ENCODE measurements at places on chromosomes 6 and 20.

- no peak for DNase-seq
These were observed 61.6 kb upstream of the DSP start for GRCh38 chr6:7479801-7480266.

GRCh38 chr6:164917211-164917610 lies 392.2 kb downstream of the C6orf118 start:
- no peak for DNase-seq

- DNase-seq, result no peak
These were observed 13.1 kb downstream of the ZNF217 start for GRCh38 chr20:53580376-53581111.

DNA sequence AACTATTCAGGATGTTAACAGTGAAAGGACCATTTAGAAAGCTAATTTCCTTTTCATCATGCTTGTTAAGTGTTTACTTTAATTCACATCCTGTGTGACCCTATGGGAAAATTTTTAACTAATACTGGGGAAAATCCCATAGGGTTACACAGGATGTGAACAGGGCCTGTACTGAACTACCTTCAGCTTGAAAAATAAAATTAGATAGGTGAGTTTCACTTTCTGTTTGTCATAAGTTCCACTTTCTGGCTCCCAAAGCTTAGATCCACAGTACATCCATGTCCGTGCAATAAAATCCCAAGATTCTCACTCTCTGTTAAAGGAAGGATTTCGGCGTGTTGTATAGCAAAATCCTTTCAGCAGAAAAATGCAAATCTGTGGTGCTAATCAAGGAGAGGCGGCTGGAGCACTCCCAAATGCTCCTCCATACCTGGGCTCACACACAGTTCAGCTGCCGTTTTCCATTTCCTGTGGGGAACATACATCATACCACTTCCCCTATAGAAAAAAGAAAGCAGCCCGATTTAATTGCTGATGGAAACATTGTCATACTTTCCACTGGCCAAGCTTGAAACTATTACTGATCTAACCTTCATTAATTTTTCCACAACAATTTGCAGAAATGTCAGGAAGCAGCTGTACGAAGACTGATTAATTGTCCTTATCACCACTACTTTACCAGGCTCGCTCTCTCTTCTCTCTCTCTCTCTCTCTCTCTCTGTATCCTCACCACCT lies 125.2 kb downstream of the HIVEP2 start:
- DNase-seq, result no peak

DNA sequence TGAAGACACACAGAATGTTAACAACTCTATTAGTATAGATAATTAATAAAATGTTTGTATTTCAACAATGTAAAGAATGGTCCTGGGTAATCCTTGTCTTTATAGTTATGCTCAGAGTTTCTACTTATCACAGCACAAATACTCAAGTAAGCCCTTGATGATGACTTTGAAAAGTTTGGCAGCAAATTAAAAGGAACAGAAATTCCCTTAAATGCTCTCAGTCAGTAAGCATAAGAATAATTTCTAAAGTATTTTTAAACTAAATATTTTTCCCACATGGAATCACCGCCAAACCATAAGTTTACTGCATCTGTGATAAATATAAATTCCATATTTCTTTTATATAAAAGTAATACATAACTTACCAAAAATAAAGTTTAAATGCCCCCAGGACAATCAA lies 96.1 kb downstream of the COL12A1 start:
- DNase-seq, result no peak

- no peak for DNase-seq
These were observed 1062.0 kb downstream of the HACE1 start for GRCh38 chr6:103797738-103798137.

- no peak for DNase-seq
These were observed 86.5 kb downstream of the TRMT11 start for GRCh38 chr6:126072834-126073233.

- no peak for DNase-seq
These were observed 147.2 kb downstream of the VEGFA start for GRCh38 chr6:43916924-43917877.

- peak; percentile 53 for DNase-seq
These were observed 2.7 kb downstream of the C20orf204 start for GRCh38 chr20:64038565-64039292.

GRCh38 chr6:50030777-50031562 lies 9.2 kb upstream of the DEFB110 start:
- DNase-seq, result no peak

GRCh38 chr6:28940294-28940857 lies 16.6 kb upstream of the TRIM27 start:
- DNase-seq, result no peak

GRCh38 chr20:53077373-53078205 lies 105.4 kb downstream of the TSHZ2 start:
- DNase-seq, result no peak

DNA sequence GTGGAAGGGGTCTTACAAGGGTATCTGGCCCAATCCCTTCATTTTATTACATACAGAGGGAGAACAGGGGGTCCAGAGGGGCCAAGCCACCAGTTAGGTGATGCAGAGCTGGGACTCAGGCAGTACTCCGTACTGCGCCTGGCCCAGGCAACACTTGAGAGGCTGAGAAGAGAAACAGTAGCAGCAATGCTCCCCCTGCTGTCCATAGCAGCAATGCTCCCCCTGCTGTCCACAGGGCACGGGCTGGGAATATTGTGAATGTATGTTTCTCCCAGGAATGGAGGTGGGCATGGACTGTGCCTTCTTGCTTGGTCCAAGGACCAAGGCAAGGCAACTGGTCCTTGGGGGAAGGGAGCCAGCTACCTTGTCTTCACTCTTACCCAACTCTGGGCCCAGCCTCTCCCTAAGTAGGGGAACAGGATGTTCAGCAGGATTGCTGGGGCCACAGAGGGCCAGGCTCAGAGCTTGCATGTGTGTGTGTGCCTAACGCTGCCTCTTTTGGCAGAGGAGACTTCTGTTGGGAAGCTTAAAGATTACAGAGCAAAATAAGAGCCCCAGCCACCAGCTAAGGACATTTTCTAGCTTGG lies 14.8 kb upstream of the FAM83C start:
- no peak for DNase-seq

DNA sequence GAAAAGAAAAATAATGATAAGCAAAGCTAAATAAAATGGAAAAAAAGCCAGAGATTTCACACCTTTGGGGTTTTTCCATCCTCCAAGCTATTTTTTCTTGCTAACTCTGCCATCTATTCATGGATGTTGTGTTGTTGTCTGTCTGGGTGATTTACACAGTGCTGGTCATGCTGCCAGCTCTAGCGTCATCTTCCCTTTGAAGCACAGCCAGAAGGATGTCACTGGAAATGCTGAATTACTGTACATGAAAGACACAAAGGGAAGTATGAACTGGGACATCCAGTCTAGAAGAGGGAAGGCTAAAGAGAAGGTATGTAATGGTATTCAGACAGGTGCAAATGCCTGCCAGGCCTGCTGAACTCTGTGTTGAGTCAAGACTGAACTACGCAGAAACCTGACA lies 241.9 kb upstream of the STXBP5 start:
- no peak for DNase-seq

GRCh38 chr6:9554806-9555205 lies 860.1 kb downstream of the TFAP2A start:
- DNase-seq, result no peak

GRCh38 chr6:108068182-108068581 lies 6.4 kb downstream of the OSTM1 start:
- no peak for DNase-seq
